ENCODE measurements at places on chromosomes 5 and 9.

DNA sequence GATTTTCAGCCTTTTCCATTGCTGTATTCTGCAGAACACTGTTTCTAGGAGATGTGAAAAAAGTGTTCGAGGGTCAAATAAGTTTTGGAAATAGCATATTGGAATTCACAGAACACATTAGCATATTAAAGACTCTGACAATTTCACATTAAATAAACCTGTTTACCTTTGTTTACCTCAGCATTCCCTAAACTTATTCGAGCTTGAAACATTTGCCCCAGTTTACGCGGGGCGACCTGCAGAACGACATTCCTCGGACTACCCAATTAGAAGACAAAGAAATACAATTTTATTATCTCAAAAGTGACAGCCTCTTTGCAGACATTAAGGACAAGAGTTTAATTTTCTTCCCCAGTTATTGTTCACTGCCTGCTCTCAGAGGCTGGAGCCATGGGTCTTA is 110.3 kb upstream of the NFIB start:
- no peak for DNase-seq

- no peak for DNase-seq
Observed at GRCh38 chr9:104810421-104811339, 46.8 kb downstream of the NIPSNAP3B start.

GRCh38 chr5:154365823-154366222 is 80.0 kb upstream of the SAP30L start:
- no peak for DNase-seq

DNA sequence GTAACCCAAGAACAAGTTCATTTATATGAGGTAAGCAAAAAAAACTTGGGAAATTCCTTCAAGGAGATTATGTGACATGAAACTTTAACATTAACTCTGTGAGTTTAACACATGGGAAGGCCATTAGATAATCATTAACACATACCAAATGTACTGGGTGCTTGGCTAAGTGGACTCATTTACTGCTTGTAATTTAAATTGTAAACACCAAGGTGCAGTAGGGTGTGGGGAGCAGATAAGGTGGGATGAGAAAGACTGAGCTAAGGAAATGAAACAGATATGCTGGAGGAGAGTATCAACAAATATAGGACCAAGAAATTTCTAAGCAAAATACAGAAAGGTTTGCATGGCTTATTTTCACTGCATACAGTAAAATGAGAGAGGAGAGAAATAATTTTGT is 2384.8 kb upstream of the ACO1 start:
- DNase-seq = no peak

DNA sequence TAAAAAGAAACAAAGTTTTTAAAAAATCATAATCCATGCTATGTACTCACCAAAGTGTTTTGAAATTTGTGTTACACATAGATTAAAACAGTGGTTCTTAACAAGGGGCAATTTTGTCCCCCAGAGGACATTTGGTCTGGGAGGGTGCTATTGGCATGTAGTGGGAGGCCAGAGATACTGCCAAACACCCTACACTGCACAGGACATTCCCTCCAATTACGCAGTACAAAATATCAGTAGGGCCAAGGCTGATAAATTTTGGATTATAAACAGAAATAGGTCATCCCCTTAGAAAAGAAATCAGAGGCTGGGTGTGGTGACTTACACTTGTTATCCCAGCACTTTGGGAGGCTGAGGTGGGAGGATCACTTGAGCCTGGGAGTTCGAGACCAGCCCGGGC is 38.9 kb downstream of the ELL2 start:
- DNase-seq = no peak

DNA sequence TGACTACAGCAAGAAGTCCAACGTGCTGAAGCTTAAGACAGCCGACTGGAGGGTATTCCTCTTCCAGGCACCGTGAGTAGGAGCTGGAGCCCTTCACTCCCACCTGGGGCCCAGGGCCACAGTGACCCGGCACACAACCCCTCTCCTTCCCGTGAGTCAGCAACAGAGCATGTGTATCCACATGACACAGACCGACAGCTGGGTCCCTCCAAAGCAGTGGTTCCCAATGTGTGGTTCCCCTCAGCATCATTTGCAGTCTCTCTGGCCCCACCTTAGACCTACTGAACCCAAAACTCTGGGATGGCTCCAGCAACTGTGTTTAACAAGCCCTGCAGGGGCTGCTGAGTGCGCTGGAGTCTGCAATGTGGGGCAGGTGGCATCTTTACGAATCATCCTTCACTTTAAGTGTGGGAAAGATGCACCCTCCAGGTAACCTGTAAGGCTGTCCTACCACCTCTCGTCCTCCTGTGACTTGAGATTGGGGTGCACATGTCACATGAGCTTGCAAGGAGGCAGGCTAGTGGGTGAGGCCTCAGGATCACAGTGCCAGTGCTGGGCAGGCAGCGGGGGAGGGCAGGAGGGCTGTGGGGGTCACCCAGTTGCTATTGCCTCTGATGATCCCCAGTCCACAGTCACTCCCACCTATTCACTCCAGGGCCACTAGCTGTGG is 42.2 kb downstream of the PSD2 start:
- no peak for DNase-seq

GRCh38 chr9:89548071-89548638 is 50.2 kb upstream of the SEMA4D start:
- no peak for DNase-seq

- no peak for DNase-seq
Observed at GRCh38 chr5:83001796-83002381, 75.3 kb downstream of the TMEM167A start.

DNA sequence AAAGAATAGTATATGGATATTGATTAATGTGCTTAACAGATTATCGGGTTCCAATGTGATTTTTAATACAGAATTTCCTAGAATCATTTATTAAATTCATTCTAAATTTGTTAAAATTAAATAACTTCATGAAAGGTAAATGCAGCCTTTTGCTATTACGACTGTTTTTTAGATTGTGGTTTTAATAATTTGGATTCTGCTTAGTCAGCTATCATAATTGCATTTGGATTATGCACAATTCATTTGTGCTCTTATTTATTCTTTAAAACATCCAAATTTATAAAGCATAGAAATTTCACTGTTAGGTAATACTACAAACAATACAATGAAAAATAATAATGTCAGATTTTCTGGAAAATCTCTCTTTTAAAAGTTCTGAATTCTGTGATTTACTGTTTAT is 1598.5 kb downstream of the EFNA5 start:
- DNase-seq = no peak

GRCh38 chr5:116574367-116575325 is at the start of gene SEMA6A:
Gene SEMA6A (minus strand): TSS chr5:116574823. CDS start chr5:116504944, 69,879 bp downstream.
- DNase-seq = peak; percentile 64

GRCh38 chr5:143586781-143587362 is 183.4 kb upstream of the NR3C1 start:
- DNase-seq = no peak

DNA sequence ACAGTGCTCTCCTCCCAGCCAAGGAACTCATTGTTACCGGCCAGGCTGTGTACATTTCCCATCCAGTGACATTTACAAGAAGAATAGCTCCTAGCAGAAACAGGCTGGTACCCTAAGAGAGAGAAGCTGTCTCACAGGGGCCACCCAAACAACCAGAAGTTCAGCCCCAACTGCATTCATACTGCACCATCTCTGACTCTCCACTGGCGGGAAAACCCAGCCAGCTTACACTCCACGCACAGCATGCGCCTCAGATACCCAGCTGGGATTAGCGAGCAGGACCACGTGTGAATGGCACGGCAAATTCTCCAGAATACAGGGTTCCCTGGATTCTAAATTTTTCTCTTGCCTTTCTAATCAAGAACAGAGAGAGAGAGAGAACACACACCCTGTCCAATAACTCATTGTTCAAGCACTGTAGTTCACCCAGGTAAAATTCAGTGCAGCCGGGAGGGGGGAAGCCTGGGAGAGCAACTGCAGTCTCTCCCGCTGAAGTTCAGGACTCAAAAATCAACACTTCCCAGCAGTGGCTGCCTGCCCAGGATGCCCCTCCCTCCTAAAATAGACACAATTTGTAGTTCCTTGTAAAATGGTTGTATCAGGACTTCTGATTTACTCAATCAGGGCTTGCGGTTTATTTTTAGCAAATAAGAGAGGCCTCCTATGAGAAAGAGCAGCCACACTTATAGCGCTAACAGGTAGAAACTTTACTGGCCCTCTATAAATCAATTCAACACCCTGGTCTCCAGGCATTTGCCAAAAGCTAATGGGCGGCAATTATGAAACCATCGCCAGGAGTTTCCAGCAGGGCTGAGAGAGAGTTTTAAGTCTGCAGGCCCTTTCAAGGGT is 2.2 kb downstream of the COL23A1 start:
- DNase-seq = no peak

DNA sequence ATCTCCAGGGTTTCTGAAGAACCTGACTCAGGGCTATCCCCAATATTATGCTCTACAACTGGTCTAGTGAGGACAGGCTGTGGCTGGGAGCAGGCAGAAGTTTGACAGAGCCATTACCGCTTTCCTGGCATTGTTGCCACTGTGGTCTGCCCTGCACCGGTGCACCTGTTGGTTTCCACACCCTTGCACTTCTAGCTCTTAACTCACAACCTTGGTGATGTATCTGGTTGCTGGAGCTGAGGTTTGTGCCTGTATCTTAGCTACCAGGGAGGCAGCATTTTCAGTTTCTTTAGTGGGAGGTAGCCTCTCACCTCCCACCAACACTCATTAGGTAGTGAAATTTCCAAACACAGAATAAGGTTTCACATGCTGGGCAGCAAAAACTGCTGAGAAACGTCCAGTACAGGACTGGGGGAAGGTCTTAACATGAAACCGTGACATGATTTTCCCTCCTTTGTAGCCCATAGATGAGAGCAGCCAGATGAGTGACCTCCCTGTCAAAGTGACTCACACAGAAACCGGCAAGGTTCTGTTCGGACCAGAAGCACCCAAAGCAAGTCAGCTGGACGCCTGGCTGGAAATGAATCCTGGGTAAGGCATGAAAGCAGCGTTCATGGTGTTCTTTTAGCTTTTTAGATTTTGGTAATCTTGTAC is 57.7 kb downstream of the SMARCA2 start:
- DNase-seq = no peak

- no peak for DNase-seq
Observed at GRCh38 chr9:13674926-13675637, 395.6 kb upstream of the MPDZ start.

GRCh38 chr9:96665789-96666188 is 10.7 kb upstream of the PRXL2C start:
- no peak for DNase-seq

DNA sequence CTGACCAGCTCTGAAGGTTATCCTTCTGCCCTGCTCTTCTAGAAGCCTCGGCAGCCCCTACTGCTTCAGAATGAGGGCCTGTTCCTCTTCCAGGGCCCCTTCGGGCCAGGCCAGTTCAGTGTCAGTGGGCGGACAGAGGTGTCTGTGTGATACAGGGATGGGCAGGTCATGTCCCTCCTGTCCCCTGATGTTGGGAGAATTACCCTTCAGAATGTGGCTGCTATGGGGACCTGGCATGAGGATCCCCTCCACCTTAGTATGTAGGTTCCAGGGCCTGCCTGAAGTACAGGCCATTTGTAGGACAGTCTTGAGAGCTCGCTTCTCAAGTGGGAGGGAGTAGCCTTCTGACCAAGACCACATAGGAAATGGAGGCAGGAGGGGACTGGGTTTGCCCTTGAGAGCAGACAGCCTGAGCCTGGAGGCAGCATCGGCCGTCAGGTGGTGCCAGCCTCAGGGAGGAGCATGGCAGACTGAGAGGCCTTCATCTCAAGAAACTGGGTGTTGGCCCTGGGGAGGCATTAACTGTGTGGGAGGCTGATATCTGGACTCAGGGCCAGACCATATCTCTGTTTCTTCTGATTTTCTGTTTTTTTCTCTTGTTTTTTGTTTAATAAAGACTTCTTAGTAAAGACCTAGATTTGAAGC is 32.0 kb downstream of the ANGPTL2 start:
- DNase-seq = no peak
